ENCODE measurements at places on chromosomes 5 and 9.

- no peak for DNase-seq
These were observed 700.7 kb upstream of the GRAMD2B start for GRCh38 chr5:125722550-125722949.

- DNase-seq, result no peak
These were observed 25.8 kb downstream of the UIMC1 start for GRCh38 chr5:176980818-176981217.

DNA sequence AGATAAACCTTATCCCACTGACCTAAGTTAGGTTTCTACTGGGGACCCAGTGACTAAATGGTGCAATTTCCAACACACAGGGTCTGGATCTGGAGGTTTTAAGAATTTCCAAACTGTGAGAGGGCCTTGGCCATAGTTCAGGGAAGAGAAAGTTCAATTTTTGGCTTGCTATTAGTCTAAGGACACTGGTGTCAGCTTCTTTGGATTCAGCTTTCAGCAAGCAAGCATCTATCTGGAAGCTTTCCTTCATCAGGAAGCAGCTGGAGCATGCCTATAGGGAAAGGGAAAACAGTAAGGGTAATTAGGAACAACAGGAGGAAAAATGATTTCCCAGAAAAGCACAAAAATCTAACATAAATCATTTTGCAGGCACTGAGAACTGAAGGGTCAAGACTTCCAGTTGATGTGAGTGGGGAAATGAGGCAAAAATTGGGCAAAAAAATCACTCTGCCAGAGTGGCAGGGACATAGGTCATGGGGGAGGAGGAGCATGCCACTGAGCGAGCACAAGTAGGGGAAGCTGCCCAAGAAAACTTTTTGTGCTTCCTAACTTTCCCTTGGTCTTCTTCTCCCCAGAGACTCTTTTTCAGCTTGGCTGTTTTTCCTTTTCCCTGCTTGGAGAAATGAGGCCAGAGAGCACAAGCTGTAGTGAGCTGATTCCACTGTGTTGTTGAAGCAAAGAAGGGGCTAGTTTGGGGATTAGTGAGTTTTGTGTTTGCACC is 299.6 kb downstream of the FGF10 start:
- no peak for DNase-seq

DNA sequence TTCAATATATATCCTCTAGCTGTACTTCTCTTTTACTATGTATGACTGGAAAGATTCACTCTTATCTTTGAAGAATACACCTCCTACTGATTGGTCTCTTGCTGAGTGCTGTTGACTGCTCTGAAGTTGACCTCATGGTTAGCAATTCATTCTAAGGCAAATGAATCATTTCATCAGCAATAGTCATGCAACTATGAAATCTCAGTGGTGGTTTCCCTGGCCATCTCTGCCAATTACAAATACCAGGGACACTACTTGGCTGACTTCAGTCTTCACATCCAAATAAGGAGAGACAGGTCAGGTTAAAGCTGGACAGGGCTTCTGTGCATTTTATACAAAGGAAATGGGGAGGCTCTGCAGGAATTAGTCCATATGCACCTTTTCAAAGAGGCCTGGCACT is 333.5 kb upstream of the ACTBL2 start:
- DNase-seq, result no peak

DNA sequence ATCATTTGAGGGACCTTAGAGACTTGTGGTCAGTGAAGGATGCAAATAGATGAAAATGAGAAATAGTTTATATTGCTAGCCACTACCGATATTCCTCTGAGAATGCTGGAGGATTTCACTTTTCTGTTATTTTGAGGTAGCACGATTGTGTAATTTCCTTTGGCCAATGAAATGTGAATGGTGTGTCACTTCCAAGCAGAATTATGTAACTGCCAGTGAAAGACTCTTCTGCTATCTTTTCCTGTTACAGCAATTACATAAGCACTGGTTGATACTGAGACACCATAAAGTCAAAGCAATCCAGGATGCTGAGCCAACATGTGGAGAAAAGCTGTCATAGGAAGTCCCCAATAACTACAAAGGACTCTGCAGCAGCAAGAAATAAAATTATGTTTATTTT is 3.6 kb upstream of the PCDHA2 start:
- DNase-seq, result no peak

DNA sequence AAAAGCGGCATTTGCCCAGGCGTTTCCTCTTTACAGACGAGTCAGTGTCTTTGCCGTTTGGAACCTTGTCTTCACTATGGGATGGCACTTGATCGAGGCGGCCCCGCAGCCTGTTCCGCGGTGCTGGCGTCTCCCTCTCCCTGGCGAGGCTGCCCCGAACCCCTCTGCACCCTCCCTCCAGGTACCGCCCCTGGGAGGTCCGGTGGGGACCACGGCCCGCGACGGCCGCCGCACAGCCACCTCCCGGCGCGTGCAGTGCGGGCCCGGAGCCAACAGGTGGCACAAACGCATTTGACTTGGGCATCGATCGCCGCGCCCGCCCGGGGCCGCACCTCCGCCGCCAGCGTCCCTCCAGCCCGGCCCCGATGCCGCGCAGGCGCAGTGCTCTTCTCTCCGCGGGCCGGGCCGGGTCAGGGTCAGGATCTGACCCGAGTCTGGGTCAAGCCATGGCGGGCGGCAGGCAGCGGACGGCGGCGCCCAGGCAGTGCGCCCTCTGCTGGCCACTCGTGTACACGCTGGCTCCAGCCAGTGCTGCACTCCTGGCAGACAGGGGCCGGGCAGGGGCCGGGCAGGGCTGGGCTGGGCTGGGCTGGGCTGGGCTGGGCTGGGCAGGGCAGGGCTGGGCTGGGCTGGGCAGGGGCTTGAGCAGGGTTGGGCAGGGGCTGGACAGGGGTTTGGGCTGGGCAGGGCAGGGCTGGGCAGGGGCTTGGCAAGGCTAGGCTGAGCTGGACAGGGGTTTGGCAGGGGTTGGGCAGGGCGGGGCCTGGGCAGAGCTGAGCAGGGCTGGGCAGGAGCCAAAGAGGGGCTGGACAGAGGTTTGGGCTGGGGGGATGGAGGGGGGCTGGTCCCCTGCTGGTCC is 155.8 kb upstream of the IRX4 start:
- peak; percentile 62 for DNase-seq

DNA sequence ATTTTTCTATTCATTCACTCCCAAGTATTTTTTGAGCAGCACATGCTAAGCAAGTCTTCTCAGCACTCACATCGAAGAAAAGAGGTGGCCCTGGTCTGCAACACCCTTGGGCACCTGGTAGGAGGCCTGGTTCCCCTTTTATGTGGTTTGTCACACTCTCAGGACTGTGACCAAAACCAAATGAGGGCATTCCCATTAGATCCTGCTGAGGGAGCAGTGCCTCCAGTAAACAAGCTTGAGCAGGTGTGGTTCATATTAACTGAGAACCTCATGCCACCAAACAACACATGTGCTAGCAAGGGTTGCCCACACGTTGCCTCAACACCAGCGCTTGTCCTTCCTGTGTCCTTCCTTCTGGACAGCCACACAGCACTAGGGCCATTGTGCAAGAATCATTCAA is 26.9 kb upstream of the SYK start:
- DNase-seq, result no peak

GRCh38 chr5:136722086-136722485 is 356.7 kb upstream of the TRPC7 start:
- no peak for DNase-seq

GRCh38 chr5:27494887-27495286 is 456.5 kb upstream of the CDH9 start:
- no peak for DNase-seq

GRCh38 chr9:15786616-15787015 is 233.8 kb downstream of the CCDC171 start:
- no peak for DNase-seq

DNA sequence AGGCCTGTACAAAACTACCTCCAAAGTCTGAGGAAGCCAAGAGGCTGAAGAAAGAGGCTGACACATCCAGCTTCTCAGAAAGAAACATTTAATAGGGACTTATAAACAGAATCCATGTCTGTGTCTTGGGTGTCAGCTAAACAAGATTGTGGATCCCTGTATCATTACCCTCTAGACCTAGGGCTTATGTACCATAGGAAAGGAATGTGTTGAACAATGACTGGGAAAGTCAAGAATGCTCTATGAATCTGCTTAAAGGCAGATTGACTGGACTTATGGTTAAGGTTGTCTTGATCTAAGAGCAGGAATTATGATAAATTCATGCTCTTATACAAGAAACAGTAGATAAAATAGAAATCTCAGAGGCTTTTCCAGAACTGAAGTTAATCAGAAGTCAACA is 335.7 kb upstream of the RPS23 start:
- no peak for DNase-seq

DNA sequence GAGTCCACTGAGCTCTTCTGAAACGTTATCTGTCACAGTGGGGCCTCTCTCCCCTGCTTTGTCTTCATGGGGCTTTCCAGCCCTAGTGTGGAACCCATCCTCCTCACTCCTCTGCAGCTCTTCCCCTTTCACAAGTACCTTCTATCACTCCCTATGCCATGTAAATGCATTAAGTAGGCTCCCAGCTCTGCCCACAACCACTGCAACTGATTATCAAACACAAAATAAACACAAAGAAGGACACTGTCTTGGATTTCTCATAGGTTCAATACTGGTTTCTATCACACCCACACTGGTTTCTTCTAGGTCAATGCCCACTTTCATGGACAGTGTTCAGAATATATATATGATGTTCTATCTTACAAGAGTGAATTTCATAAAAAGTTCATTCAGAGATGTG is 139.4 kb downstream of the GNAQ start:
- DNase-seq, result no peak

DNA sequence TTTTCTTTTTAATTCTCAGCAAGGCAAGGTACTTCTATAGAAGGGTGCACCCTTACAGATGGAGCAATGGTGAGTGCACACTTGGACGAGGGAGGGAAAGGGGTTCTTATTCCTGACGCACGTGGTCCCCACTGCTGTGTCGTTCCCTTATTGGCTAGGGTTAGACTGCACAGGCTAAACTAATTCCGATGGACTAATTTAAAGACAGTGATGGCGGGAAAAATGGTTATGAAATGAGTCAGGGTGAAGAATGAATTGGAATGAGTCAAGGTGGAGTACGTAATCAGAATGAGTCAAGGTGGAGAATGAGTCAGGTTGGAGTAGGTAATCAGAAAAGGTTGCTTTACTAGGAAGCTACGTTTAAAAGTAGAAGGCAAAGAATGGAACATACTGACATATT is 2.1 kb upstream of the HMGCS1 start:
- DNase-seq, result peak; percentile 47

DNA sequence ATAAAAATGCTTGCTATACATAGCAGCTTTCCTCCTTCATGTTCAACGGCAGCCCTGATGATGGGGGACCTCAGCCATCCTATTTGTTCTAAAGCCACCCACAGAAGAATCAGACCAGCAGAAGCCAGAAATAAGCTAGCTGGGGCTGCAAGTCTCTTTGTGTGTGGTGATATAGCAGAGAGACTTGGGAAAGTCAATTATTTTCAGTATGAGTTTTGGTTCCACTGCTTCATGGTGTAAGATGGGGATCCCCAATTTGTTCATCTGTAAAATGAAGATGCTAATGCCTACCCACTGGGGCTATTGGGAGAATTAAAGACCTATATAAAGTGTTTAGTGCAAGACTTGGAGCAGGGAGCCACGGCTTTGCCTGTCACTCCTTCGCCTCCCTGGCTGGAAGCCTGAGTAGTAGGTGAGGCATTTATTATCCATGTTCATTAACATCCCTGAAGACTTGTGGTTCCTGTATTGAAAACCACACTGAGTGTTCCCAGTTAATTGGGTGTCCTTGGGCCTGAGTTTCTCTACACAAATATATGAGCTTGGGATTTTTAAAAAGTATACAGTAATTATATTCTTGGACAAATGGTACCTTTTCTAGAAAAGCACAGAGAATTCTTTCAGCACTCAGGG is 210.1 kb upstream of the SLC24A2 start:
- no peak for DNase-seq

DNA sequence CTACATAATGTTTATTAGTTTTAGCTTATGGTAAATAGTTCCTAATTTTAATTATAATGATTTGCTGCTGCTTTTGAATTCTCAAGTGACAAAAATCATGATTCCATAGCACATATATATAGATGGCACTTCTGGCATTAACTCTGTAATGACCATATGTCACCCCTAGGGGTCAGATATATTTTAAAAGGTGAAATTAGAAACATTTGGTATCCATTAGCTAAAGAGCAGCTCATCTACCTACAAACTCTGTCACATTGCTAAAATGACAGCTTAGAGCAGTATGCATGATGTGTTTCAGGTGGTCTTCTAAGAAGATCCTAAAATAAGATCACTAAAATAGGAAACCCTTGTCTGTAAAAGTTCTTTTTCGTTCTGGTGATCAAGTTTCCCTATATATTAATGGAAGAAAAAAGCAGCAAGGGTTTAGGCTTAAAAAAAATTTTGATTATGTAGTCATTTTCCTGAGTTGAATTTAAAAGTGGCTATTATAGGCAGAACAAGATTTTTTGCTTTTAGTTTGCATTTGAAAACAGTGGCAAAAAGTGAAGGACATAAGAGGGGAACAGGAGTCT is 157.7 kb upstream of the POU5F2 start:
- no peak for DNase-seq

- DNase-seq, result no peak
These were observed 129.6 kb upstream of the PPP1R26 start for GRCh38 chr9:135350003-135350315.

- no peak for DNase-seq
These were observed 86.5 kb upstream of the ARRDC3 start for GRCh38 chr5:91469517-91470165.

DNA sequence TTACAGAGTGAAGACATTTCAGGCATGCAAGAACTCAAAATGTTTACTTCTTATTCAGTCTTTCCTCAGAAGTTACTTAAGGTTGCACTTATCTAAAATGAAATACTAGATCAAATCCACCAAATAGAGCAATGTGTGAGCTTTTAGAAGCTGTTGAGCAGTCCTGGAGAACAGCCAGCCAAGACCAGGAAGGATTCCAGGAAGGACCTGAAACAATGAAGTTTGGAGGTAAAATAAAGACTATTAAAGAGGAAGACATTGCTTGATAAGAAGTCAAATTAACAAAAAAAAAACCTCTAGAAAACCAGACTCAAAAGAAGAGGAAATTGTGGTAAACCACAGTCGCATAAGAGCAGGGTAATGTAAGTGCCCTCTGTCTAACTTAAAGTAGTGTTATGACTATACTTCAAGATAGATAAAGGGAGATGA is 156.2 kb upstream of the S1PR3 start:
- DNase-seq, result no peak

- DNase-seq, result no peak
These were observed 22.4 kb downstream of the RNF130 start for GRCh38 chr5:180049185-180049548.

DNA sequence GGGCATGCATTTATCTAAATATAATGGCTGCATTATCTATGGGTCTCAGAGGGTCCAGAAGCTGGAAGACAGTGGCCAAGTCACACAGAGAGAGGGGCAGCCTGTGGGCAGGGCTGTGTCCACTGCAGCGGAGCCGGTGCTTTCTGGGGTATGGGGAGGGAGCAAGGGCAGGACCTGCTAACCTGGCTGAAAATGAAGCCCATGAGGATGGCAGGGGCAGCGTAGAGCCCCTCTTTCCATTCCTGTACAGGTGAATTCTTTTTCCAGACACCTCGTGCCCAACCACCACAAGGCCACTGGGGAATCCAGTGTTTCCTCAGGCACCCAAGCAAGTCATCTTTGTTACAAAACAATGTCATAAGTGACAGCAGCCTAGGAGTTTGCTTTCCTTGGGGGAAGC is 305.9 kb upstream of the IRX4 start:
- DNase-seq, result no peak

- no peak for DNase-seq
These were observed 3.7 kb upstream of the CD274 start for GRCh38 chr9:5446451-5447236.

Data from activated naive CD4-positive, alpha-beta T cell treated with Interleukin-2 at 50 U/mL for 16 hours (primary cell).